ENCODE measurements at places on chromosomes 6 and 20.
A peak's percentile ranks its signal among the peaks of the same experiment; 100 is the strongest.

DNA sequence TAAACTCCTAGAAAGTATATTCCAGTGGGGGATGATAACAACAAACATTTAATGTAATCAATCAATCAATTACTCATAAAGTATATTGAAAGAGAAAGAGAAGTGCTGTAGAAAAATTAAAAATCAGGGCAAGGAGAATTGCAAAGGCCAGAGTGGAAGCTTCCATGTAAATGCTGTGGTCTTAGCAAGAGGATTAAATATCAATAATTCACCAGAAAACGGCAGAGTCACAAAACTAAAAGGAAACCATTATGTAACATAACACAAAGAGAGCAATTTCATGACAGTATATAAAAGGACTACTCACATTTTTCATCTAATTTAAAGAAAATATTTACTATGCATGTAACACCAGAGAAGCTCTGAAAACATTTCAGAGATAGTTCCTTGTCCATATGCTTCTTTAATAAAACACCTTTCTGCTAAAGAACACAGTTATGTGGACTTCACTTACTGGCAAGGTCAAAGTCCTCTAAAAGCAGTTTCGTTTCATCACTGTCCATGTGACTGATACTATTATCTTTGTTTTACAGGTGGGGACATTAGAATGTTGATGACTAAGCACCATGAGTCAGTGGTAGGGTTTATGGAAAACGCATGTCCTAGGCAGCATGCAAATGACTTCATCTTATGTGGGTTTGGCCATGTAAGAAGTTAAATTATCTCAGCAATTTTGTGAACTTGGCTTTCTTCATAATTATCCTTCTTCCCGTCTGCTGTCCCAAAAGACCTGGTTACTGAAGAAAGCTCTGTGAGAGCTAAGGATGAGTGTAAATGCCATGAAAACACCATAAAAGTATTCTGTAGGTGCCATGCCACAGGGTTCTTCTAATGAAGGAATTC is 185.8 kb upstream of the TENT5A start:
- ATAC-seq: peak; percentile 50

DNA sequence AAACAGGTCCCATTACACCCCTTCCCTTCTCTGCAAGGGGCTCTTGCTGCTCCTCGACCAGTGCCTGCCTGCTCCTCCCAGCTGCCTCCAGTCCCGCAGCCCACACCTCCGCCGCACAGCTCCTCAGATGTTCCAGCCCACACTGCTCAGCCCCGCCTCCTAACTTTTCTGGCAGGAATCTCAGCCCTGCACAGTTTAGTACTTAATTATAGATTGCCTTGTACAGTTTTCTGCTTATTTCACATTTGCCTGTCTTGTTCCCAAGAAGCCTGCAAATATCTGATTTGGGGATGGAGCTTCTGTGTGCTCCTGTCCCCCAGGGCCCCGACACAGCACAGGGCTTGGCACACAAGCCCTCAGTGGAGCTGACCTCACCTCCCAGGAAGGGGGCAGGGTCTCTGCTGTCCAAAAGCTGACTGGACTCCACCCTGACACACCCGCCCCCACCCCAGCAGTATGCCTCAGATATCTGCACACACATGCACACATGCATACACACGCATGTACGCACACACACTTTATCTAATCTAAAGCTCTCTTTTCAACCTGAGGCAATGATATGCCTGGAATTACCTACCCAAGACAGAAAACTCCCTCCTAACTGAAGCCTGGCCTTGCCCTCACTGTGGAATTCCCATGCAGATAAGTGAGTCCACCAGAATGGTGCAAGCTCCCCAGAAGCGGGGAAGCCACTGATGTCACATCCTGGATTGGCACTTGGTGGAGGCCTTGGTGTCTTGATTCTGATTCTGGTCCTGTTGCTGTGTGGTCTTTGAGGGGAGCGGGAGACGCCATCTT is 1.2 kb upstream of the PNPLA1 start:
- ATAC-seq: no peak

DNA sequence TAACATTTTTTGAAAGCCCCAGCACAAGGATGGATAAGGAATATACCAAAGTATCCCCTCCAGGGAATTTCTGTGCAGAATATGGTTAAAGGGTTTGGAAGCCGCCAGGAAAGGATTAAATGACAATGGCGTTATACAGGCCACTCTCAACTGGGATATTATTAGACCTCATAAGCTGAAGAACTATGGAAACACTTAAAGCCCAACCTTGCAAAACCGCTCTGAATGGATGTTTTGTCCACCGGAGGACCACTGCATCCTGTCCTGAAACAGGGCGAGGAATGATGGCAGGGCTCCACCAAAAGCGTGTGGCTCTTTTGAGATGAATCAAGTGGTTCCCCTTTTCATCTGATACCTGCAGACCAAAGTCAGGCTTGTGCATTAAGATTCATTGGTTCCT is 32.4 kb downstream of the NFATC2 start:
- no peak for ATAC-seq

DNA sequence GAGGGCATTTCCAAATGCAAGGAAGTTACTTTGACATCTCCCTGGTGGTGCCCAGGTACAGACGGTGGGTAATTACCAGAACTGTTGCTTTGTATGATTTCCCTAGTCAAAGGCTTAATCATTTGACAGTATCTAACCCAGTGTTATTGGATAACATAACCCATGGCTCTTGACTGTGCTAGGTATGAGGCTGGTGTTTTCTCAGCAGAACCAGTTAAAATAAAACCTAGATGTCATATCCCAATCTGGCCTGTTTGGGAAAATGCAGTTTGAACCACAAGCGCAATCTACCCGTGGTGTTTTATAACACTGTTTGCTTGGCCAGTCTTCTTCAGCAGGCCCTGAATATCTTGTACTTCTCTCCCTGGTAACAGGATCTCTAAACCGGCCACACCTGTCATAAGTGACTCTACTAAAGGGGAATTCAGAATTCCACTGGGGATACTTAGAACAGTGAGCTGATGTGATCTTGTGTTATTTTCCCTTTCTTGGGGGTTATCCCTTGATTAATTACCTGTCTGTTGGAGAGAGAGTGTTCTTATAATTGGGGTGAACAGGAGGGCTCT is 32.8 kb downstream of the PPP1R14C start:
- no peak for ATAC-seq

DNA sequence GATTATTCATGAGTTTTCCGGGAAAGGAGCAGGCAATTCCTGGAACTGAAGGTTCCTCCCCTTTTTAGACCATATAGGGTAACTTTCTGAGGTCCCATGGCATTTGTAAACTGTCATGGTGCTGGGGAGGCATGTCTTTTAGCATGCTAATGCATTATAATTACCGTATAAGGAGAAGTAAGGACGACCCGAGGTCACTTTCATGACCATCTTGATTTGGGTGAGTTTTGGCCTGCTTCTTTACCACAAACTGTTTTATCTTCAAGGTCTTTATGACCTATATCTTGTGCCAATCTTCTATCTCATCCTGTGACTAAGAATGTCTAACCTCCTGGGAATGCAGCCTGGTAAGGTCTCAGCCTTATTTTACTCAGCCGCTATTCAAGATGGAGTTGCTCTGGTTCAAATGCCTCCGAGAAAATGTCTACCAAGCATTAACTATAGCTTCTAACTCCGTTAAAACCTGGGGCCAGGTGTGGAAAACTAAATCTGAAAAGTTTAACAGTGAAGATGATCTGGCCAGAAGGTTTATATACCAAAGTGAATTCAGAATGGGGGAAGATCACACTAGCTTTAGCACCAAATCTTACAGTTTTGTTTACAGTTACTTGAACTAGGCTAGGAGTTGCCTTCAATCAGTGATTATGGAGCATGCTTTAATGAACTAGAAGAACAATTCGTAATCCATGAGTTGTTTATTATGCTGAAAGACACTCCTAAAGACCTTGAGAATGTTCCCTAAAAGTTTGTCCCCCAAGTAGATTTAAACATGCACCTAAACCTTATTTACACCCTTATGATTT is 80.0 kb upstream of the TOP1 start:
- no peak for ATAC-seq

- no peak for ATAC-seq
These were observed 61.9 kb downstream of the SASH1 start for GRCh38 chr6:148404456-148405054.

DNA sequence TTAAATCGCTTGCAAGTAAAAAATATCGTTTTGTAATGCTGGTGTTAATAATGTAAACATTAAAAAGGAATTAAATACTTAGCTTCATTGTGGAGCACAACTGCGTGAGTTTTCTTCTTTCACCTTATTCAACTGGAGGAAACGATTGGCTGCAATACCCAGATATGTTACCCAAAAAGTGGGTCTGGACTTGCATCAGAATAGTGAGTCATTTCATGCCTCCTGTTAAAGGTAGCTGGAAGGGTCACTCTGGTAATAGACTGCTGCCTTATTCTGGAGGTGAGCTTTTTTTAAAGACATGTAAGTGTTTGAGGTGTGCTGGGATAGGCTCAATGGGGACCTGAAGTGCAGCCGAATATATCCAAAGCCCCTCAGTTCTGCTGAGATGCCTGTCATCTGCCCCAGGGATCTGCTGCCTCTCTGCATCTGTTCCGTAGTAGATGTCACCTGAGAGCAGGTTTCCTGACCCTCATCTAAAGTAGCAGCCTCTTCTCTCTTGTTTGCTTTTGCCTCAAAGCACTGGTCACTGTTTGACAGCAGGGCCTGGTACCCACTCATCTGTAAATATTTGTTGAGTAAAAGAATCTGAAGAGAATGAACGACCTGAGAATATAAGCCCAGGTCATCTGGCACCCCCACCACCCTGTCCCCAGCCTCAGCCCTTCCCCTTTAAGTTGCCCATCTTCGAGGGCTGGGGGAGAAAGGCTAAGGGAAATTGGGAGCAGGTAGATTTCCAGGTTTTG is 5.6 kb upstream of the UQCC2 start:
- no peak for ATAC-seq

- peak; percentile 78 for ATAC-seq
These were observed 81.3 kb upstream of the CCDC28A start for GRCh38 chr6:138692058-138692977.

- ATAC-seq: no peak
These were observed 216.9 kb downstream of the EYA2 start for GRCh38 chr20:47111576-47111975.

- ATAC-seq: no peak
These were observed 579.6 kb upstream of the MAP3K7 start for GRCh38 chr6:91166271-91167046.

DNA sequence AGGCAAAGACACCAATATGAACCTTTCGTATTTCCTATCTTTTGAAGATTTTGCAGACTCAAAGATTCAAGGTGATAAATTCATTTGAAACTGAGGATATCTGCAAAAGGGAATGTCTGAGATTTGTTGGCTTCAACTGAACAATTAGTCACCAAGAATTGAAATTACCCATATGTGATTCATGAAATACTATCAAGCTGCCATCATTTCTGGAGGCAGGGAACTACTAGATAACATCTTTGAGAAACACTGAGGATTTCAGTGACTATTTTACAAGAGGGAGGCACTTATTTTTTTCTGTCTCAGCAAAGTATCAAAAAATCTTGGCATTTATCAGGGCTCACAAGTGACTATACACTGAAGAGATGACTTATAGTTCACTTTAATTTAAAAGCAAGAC is 39.8 kb upstream of the MMS22L start:
- ATAC-seq: no peak

Measured in gastroesophageal sphincter (tissue), 4 donors.